Right renal cortex interstitium (tissue), 3 donors: ENCODE measurements at places on chromosomes 13 and 19. TPM values are rescaled to one million over a fixed set of nuclear protein-coding genes. Genes with fewer than 3 reads are reported as not detected.

Gene KRTDAP
- polyA plus RNA-seq, result not detected

DNA sequence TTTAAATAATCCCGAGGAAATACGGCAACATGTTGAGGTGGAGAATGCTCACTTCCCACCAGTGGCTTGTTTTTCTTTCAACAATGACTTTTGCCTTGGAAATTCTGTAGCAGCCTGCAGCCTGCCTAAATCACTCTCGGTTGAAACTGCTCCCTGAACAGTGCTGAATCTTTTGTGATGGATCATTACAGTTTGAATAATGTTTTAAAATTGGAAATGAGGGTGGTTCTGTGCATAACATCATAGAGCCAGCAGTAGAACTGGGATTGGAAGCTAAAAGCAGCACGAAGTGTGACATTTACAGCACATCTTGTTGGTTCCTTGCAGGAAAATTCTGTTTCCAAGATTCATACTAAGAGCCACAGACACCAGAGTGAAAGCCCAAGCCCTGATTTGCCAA lies 74.1 kb upstream of the GPR12 start:
- no peak for DNase-seq

Gene FFAR2
- polyA plus RNA-seq, result 0.28 TPM

DNA sequence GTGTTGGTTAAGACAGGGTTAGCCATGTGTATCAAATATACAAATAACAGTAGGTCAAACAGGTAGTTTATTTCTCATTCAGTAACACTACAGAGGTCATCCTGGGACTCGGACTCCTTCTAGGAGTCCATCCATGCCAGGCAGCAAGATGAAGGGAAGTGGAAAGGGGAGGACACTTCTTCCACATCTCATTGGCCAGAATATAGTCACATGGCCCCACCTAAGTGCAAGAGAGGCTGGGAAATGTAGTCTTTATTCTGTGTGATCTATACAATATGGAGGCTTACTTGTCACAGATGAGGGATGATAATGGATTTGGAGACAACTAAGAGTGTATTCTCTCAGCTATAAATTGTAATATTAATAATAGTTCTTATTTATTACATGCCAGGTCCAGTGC lies 31.1 kb downstream of the RDH8 start:
- DNase-seq, result no peak

GRCh38 chr13:90329641-90330040 lies 1017.8 kb upstream of the MIR17HG start:
- no peak for DNase-seq

DNA sequence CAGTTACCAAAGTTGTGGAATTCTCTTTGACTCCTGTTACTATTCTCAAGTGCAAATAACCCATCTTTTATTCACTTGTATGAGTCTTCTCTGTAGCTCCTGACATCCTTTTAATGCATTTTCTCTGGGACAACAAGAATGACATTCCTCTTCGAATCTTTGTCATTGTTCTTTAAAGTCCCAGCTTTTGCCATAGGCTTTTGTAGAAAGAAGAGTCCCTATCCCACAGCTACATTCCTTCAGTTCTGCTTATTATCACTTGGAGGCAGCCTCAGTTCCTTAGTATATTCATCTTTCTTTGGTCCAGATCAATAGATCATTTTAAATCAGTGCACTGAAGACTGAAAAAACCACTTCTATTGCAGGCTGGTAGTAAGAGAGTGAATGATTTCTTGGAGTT lies 560.2 kb downstream of the DACH1 start:
- no peak for DNase-seq

Gene HAUS5
- 19.9 TPM for polyA plus RNA-seq

DNA sequence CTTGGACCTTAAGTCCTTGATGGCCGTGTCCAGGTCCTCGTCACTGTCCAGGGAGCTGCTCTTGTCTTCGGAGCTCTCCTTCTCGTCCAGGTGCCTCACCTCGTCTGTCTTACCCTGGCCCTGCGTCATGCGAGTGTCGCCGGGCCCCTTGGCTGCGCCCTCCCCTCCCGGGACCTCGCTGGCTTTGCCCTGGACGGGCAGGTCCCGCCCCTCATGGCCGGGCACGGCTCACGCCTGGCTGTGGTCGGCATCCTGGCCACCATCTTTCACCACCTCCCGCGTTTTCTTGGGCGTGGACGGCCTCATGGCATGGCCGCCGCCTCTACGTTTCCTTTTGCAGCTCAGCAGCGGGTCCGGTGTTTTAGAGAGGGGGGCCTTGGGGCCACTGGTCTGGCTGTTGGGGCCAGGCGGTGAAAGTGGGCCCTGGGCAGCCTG lies 14.8 kb downstream of the RB1 start:
- DNase-seq, result no peak

DNA sequence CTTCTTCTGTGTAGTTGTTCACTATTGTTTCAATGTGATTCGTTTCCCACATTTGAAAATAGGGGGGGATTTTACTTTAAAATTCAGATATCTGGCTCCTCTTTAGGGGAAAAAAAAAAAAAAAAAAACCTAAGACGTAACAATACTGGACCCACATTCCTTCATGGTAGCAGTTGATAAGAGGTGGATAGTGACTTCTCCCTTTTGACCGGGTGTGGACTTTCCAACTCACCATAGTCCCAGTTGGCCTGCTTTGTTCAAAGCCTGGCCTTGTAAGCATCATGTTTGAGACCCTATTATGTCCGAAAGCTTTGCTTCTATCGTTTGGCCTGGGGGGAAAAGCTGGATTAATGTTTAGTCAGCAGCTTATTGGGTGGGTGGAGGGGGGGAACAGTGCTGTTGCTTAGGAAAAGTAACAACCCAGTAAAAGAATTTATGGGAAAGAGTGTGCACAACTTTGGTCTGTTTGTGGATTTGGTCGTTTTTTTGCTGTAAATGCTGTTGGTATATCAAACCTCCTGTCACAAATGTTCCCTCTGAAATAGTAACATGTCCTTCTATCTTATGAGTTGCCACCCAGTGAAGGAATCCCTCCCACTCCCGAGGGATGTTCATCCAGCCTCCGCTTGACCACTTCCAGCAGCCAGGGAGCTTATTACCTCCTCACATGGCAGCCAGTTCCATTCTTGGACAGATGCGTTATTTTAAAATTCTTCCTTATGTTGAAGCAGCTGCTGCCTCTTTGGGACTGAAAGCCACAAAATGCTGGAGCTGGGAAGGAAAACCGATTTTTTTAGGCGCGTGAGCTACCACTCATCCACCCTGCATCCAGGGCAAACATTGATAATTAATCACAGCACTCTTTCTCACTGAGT lies 10.4 kb downstream of the SAMD4B start:
- DNase-seq, result no peak

Gene PSG2
- polyA plus RNA-seq, result not detected

GRCh38 chr19:57167385-57167784 lies at the start of gene DUXA:
Gene DUXA, minus strand, starts transcription at chr19:57167485. Its CDS starts 42 bp downstream, at chr19:57167443.
- no peak for DNase-seq

DNA sequence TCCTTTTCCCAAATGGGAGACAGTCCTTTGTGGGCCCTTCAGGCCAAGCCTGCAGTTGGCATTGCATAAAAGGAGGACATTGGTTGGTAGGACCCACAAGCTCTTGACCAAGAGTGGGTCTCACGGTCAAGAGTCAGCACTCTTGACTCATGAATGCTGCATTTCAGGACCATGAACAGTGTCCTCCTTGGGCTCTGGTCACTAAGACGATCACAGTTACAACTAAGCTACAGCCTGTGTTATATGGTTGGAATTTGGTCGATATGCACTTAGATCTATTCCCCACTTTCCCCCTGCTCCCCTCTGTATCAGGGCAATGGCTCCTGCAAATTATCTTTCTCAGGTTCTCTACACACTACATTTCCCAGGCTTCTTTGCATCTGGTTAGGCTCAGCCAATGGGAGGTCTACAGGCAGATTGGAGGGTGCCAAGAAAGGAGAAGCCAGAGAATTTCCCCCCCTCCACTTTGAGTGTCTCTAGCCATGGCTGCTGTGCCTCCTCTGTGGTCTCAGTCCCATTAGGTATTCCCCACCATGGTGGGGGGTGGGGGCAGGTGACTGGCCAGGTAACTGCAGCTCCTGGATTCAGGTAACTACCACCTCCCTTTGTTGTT lies 3.1 kb upstream of the OLFM2 start:
- no peak for DNase-seq

DNA sequence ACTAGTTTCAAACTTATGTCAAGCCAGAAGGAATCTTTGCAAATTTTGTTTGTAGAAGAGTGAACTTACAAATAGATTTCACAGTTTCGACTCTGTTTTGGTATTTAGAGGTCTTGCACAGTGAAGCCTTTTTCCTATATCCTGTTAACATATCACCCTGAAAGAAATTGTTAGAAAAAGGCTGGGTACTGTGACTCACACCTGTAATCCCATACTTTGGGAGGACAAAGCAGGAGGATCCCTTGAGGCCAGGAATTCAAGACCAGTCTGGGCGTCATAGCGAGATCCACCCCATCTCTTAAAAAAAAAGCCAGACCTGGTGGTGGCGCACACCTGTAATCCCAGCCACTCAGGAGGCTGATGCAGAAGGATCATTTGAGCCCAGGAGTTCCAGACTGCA lies 224.0 kb downstream of the GGACT start:
- no peak for DNase-seq

- no peak for DNase-seq
Measured at GRCh38 chr19:53541971-53542370, 4.0 kb downstream of the ZNF331 start.

DNA sequence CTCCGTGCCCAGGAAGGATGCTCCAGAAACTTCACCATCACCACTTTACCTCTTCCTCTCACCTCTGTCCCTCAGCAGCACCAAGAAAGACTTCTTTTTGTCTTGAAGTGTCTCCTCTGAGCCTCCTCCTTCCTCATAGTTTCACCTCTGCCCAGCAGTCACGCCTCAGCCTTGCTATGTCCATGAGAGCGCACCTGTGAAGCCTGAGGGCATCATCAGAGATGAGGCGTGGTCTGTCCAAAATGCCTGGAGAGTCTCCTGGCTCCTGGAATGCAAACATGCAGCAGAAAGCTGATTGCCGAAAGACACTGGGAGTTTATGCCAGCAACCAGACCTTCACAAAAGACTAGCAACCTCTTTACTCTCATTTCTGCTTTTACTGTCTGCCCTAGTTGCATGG lies 336.6 kb downstream of the TEX29 start:
- DNase-seq, result no peak

DNA sequence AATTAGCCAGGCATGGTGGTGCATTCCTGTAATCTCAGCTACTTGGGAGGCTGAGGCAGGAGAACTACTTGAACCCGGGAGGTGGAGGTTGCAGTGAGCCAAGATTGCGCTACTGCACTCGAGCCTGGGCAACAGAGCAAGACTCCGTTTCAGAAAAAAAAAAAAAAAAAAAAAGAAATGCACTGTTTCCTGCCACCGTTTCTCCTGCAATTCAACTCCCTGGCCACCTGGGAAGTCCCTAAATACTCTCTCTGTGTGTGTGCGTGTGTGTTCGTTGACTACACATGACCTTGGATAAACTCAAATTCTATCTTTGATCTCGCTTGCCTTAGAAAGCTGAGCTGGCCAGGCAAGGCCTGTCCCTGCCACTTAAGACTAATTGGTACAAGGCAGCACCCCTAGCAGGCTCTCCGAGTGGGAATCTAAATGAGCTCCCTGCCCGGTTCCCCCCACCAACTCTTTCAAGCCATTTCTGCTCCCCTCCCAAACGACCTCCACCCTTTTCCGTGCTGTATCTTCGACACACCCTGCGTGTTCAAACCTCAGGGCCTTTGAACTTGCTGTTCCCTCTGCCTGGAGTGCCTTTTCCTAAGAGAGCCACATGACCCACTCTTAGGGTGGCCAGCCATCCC lies 5.2 kb upstream of the BCAT2 start:
- no peak for DNase-seq

- no peak for DNase-seq
Measured at GRCh38 chr13:20090349-20090748, 70.5 kb downstream of the GJA3 start.

GRCh38 chr13:111395511-111396393 lies 75.3 kb downstream of the TEX29 start:
- DNase-seq, result no peak

DNA sequence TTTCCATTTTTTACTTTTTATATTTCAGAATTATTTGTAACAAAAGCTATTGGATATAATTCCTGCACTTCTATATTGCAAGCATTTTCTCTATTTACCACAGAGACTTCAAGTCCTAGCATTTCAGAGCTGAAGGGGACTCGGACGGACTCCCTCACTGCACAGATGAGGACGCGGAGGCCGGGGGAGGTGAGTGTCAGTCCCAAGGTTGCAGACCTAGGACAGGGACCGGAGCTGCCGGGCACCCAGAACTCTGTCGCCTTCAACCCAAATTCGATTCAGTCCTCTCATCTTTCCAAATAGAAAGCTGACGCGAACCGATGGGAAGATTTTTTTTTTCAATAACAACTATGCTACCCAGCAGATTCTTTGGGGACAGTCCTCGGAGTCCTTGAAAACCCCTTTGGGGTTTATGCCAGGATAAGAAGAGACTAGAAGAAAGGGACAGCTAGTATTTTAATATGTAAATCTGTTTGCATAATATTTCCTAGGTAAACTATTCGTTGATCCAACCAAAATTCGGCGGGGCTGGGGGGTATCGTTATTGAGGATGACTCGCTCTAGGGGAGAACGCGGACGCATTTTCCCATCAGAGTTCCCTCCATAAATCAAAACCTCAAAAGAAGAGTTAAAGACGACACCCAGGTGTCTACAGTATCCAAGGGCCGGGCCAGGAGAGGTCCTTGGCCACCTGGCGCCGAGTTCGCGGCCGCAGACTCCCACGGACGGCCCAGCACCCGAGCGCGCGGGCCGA lies 803 bp downstream of the FLT3 start:
- DNase-seq, result no peak

DNA sequence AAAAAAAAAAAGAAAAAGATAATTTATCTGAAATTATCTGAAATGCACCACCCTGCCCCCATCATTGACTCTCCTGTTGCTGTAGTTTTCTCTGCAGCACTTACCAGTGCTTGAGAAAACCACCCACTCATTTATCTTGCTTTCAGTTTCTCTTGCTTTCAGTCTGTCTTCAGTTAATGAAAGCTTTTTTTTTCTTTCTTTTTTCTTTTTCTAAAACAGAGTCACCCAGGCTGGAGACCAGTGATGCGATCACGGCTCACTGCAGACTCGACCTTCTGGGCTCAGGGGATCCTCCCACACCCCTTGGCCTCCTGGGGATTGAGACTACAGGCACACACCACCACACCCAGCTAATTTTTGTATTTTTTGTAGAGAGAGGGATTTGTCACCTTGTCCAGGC lies 4.3 kb upstream of the ACP5 start:
- no peak for DNase-seq

DNA sequence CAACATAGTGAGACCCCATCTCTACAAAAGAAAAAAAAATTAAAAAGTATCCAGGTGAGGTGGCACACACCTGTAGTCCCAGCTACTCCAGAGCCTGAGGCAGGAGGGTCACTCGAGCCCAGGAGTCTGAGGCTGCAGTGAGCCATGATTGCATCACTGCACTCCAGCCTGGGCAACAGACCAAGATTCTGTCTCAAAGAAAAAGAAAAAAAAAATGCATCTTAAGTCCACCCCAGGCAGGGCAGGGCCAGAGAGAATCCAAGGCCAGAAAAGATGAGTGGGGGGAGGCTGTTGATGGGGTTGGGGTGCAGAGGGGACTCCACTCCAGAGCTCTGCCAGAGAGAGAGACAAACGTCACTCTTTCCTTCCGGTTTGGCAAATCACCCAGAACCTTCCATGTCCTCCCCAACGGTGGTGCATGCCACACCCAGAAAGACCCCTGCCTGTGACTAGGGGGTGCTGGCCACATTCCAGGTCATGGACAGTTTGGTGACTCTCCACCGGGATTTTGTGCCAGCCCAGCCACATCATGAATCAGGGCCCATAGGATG lies 431 bp downstream of the FUT3 start:
- DNase-seq, result no peak

Gene LRCH1
- polyA plus RNA-seq, result 30.8 TPM

Gene LRG1
- polyA plus RNA-seq, result 0.44 TPM

Gene PRODH2
- 24.1 TPM for polyA plus RNA-seq

Gene CYP2A6
- not detected for polyA plus RNA-seq

GRCh38 chr13:112652512-112653070 lies 37.2 kb upstream of the ATP11A start:
- no peak for DNase-seq
